ENCODE measurements at places on chromosomes 2 and 18.

DNA sequence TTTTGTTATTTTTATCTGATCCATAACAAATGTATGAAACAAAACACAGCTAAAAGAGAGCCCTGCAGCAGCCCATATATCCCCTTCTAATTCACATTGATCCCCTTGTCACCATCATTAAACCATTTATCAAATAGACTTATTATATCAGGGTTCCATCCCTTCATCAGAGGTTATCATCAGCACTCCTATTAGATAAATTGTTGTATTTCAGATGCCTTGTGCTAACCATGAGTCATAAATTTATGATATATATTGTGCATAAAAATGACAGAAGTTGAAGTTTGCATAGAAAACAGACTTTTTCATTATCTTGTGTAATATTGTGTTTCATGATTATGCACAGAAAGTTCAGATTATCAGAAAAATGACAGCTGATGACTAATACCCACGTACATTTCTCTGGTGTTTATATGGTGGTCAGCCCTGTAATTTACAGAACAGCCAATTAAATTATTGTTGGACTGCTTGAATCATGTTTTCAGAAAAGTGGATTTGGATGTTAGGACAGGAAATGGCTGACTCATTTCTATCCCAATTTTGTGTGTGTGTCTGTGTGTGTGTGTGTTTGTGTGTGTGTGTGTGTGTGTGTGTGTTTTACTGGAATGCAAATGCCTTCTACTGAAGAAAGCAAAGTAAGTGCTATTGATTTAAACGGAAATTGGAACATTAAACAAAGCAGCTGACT is 80.9 kb downstream of the PPP1R1C start:
- no peak for DNase-seq

- DNase-seq: peak; percentile 6
Observed at GRCh38 chr2:119864318-119864717, 104.6 kb downstream of the PTPN4 start.

DNA sequence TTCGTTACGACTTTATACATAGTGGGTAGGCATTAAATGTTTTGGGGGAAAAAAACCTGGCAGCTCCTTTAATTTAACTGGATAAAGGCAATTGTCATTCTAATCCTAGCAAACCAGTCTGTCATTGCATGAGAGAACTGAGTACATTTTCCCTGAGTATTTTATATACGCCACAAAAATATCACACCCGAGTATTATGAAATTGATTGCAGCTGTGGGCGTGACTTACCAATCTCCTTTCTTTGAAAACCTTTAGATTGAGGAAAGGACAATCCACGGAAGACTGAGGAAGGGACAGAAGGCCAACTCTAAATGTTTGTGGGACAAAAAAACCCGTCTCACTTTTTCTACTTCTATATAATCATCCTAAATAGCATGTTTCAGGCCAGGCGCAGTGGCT is 9.0 kb downstream of the TM4SF20 start:
- DNase-seq: no peak

- DNase-seq: no peak
Observed at GRCh38 chr2:232456296-232457120, 555 bp downstream of the ALPI start.

GRCh38 chr2:38375696-38376345 is 1.3 kb downstream of the ATL2 start:
- DNase-seq: no peak

GRCh38 chr2:230590333-230590732 is 122.3 kb upstream of the CAB39 start:
- no peak for DNase-seq

DNA sequence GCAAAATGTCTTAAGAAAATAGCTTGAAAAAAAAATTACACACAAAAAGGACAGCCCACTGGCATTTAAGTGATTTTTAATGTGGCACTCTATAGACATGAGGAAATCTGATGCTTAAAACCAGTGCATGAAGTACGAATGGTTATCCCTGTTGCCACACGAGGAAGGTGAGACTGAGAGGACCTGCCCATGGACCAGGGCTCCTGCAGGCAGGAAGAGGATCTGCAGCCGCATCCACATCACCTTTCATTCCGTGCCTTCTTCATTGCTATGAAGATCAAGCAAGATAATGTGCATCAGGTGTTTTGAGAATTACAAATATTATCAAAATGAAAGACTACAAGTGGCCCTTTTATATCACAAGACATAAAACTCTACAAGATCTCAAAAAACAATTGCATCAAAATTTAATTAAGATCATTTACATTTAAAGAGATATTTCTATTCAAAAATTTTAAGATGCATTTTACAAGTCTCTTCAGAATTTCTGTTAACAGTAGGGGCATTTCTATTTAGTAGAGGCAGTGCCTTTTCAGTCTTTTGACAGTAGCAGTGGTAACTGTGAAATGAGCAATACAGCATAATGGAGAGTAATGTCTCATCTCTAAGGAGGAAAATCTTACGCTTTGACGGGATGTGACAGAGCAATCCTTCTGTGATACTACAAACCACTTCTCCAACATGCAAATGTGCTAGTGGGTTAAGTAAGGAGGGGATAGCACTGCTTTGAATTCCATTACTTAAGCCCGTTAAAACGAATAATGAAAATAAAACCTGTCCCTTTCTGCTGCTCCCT is 83.4 kb downstream of the SLC5A7 start:
- no peak for DNase-seq

DNA sequence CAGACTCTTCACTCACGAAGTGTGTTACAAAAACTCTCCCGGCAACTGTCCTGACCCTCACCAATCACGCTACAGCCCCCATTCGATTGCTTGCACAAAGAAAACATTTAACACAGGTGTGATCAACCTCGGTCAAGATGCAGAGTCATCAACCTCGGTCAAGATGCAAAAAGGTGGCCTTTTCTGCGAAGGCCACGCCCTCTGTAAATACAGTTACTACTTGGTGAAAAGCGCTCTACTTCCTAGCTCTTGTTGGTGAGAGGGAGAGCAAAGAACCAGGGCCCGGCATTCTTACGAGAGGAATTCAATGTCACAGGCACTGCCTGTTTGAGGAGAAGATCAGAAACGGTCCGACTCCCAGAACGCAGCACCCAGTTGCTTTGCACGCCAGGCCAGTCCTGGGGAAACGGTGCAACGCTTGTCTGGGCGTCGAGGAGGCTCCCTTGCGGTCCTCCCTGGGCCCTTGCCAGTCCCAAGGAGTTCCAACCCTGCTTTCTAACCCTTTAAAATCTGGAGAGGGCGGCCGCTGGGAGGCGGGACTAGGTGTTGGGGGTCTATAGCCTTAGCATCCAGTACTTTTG is 1.9 kb downstream of the PIEZO2 start:
- no peak for DNase-seq

DNA sequence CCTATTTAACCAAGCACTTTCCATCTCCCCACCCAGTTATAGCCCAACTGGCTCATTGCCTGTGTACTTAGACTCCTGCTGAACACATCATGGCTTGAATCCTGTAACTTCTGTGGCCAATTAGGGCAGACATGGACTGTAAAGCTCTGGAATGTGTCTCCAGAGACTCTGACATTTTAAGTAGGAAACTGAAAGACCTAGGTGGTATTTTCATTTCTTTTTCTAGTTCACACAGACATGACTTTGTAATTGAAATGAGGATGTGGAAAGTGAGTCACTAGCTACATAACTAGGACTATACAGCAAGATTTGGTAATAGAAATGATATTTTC is 12.2 kb downstream of the DOK1 start:
- DNase-seq: no peak

DNA sequence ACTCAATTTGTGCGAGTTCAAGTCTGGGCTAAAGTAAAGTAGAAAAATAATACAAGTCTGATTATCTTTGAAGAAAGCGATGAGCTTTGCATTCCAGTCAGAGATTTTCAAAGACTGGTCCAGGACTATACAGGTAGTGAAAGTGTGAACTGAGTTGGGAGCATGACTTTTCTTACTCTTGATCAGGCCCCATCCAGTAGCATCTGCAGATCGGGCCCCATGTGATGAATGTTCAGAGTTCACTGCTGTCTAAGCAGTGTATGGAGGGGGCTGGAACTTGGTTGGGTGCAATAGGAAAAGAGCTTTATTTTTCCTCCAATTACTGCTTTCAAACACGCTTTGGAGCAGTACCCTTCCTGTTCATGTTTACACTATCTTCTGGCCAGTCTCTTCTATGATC is 747.4 kb upstream of the ID2 start:
- no peak for DNase-seq

DNA sequence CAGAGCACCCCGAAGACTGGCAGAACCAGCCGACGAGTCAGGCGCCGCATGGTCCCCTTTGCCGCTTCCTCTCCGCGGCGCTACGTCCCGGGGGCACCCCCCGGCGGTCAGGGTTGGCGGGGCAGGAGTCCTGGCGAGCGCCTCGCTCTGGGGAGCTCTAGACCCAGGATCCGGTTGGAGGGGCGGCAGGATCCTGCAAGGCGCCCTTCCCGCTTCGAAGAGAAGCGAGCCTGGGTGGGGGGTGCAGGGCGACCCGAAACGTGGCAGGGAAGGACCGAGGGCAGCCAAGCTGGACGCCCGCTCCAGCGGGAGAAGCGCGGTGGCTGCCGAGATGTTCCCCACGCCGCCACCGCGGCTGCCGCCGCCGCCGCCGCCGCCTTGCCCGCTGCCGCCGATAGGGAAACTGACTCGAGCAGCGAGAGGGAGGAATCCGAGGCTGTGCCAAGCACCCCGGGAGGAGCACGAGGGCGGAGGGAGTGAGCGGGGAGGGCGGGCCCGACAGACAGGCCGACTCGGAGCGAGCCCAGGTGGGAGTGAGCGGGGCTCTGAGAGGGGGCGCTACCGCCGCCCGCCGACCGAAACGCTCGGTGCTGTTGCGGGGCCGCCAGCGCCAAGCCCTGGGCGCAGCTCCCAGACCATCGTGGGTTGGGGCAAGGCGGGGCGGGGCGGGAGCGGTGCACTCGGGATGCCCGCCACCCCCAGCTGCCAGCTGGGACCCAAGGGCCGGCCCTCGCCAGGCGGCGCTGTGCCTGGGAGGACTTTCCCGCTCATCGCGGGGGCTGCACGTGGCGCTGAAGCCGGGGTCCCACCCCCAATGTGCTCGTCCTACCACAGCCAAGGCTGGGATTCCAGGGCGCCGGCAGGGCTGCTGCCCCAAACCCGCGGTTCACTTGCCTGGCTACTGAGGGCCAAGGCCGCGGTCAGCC is at the start of gene GALNT14:
Gene GALNT14, minus strand, starts transcription at position 404 of the 926 bp plus-strand sequence. Its CDS starts 354 bp downstream, at position 50.
- DNase-seq: peak; percentile 9

GRCh38 chr2:8582191-8582590 is 99.7 kb upstream of the ID2 start:
- DNase-seq: no peak

DNA sequence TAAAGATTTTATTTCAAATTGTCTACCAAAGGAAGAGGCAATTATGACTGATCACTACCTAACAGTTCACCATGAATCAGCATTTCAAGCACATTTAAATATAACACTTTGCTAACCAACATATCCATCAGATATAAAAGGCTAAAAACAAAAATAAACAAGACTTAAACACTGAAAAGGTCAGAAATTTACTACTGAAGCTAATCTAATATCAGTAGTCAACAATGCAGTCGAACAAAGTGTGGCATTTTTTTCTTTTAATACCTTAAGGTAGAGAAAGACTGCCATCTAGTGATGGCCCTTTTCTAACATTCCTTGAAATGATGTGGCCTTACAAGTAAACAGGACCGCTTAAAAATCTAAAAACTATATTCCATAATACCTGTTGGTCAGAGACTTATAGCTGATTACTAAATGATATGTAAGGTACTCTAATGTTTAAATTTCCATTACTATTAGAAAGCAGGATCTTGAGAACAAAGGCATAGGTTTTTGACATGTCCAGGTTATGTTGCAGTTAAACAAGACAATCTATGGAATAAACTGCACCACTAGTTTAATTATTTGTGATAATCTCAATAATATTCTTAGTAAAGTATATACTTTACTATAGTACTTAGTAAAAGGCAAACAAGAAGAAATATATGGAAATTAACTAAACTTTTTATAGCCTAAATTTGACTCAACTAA is 80.0 kb downstream of the EXOC6B start:
- DNase-seq: peak; percentile 36

GRCh38 chr2:129760669-129761068 is 218.8 kb upstream of the RAB6C start:
- no peak for DNase-seq

DNA sequence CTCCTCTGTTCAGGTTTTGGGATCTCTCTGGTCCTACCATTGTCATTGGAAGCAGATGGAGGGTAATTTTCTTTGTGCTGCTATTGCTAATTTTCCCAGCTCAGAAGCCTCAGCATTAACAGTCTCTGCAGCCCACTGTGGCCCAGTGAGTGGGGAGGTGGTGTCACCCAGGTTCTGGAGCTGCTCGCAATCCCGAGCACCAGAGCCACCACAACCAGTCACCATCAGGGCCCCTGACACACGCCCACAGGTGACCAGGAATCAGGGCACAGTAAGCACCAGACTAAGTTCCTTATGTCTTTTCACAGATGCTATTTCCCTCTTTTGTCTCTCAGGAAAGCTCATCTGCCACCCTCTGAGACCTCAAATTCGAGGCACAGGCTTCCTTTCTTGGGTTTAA is 87.9 kb downstream of the SEPTIN10 start:
- DNase-seq: no peak

- DNase-seq: no peak
Observed at GRCh38 chr2:34229998-34230397, 630.9 kb upstream of the FAM98A start.

- DNase-seq: no peak
Observed at GRCh38 chr18:66410692-66411091, 193.2 kb downstream of the CDH19 start.

- no peak for DNase-seq
Observed at GRCh38 chr18:21064347-21064746, 47.3 kb downstream of the ROCK1 start.

GRCh38 chr2:128003463-128003862 is 24.4 kb downstream of the SAP130 start:
- DNase-seq: no peak

DNA sequence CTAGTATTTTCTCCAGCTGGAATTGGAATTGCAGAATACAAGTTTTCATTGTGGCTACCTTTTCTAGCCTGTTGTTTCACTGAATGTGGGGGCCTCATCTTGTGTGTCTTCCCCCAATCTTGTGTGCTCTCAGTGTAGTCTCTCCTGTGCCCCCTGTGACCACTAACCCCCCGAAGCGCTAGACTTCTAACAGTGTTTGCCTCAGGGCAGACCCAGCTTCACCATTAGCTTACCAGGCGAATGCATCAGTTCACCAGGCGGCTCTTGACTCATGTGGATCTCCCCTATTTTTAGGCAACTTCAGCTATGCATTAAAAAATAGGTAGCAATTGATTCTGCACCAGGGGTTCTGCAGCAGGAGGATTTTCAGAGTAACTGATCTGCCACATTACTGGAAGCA is 376.2 kb upstream of the MEIS1 start:
- no peak for DNase-seq

DNA sequence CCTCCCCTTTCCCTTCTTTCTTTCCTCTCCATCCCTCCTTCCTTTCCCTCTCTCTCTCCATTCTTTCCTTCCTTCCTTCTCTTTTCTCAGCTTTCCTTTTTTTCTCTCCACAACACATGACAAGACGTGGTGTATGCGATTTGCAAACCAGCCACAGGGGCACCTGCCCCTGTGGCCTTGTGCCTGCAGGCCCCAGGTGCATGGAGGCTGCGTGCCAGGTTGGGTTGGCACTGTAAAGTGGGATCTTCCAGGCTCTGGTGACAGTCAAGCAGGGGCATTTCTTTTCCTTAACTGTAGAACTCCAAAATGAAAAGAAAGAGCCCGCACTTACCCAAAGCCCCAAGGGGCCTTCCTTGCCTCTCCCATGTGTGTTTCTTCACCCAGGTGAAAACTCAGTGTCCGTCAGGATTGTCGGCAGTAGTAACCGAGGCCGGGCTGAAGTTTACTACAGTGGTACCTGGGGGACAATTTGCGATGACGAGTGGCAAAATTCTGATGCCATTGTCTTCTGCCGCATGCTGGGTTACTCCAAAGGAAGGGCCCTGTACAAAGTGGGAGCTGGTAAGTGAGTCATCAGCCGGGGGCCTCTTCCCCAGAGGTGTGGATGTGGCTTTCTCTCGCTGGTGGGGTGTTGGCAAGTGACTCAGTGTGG is 50.9 kb downstream of the MARCO start:
- DNase-seq: no peak

Measured in CD4-positive, alpha-beta T cell treated with Interleukin-12 subunit alpha and Interleukin-12 subunit beta, for 1 hour (primary cell).